ENCODE measurements at places on chromosomes 1 and 21.

GRCh38 chr1:160092366-160093068 lies 5.9 kb downstream of the IGSF8 start:
- no peak for DNase-seq

DNA sequence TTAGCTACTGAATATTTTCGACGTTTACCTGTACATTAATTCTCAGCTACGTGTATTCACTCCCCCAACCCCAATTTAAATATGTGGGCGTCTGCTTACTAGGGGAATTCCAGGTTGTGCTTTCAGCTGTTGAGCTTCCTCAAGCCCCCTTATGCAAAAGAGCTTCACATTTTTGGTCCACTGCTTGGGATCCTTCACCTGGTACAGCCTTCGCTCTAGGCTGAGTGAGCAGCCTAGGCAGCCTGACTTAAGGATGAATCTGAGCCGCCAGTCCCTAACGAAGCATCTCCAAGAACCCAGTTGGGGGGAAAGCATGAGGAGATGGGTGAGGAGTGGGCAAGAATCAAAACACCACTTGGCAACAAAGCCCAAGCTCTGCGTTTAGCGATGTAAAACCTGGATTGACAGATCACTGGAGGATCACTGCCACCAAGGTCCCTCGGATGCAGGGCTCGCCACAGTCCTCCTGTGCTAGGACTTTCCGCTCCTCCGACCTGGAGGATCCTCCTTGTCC lies 674 bp downstream of the BCL10 start:
- DNase-seq, result peak; percentile 73

- DNase-seq, result peak; percentile 58
These were observed 8.9 kb downstream of the CAMTA1 start for GRCh38 chr1:6794164-6794563.

GRCh38 chr1:48414264-48414663 lies 57.7 kb downstream of the SPATA6 start:
- no peak for DNase-seq

DNA sequence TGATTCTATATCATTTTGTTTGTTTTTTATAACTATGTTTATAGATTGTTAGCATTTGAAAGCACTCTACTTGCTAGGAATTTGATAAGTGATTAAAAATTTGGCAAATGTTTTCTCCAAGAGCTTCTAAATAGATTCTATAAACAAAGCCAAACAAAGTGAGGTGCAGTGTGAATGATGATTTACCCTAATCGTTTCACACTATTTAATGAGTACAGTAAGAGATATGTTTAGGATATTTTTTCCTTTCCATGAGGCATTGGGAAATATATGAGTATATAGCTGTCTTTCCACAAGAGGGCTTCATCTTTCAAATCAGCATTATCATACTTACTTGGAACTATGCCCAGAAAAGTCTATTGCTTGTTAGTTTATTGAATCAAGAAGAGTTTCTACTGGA lies 277.0 kb upstream of the BRINP3 start:
- DNase-seq, result peak; percentile 77

DNA sequence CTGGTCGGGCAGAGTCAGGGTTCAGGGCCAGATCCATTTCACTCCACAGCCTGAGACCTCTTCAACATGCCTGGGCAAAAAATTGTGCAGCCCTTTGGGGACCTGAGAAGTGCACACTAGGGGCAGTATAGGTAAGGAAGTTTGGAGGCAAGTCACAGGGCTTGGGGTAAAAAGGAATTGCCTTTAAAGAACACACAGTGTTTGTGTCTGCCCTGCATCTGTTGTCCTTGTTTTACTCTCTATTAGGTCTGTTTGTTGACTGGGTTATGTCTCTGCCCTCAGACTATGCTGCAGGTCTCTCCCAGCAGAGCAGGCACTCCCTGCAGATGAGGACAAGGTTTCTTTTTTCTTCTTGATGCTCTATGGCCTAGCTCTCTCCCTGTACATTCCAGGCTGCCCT lies 22.0 kb downstream of the LDLRAD2 start:
- DNase-seq, result no peak

- peak; percentile 84 for DNase-seq
These were observed 26.9 kb upstream of the LRRC3 start for GRCh38 chr21:44428281-44428960.

DNA sequence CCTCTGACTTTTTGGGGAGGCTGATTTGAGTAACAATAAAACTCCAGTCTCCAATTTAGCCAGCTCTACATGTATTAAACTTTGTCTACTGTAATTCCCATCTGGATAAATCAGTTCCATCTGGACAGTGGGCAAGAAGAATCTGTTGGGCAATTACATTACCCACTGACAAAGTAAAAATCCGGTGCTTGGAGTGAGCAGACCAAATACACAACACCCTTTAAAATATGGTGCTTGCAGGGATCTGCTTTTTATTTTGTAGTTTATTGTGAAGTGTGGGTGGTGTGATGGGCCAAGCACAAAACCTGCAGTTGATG lies 8.9 kb upstream of the CD55 start:
- DNase-seq, result no peak

- DNase-seq, result no peak
These were observed 104.4 kb downstream of the OMA1 start for GRCh38 chr1:58442114-58442513.

DNA sequence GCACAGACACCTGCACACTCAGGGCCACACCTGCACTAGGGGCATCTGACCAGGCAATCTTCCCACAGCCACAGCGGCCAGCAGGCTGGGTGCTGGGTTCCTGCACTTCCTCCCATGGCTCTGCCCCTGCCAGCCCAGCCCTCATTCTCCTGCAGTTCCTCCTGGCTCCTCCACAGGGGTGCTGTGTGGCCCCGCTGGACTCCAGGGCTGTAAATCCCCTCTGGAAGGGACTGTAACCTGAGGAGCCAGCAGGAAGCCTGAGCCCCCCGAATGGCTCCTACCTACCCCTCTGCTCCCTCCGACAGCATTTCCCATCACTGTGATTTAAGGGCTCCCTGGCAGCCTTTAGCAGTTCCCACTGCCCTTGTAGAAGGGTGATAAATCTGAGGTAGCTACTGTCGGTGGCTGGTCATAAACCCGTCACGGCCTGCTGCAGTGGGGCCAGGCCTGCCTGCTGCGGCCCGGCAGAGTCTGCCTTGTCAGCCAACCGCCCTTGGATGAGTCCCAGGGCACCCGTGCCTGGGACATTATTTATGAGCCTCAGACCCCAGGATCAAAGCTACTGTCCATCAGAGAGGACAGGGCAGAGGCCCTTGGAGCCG lies 8.8 kb downstream of the UBL4B start:
- DNase-seq, result no peak

DNA sequence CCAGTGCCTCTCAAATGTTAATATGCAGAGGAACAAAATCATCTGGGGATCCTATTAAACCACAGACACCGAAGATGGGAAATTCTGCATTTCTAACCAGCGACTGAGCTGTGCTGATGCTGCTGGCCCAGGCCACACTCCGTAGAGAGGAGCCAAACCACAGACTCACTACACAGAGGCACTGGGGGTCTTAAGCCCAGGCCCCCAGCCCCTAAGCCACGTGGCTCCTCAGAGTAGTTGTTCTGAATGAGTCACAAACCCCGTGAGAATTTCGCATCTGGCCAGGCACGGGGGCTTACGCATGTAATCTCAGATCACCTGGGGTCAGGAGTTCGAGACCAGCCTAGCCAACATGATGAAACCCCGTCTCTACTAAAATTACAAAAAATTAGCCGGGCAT lies 2.8 kb upstream of the CELA2A start:
- no peak for DNase-seq

GRCh38 chr1:108152782-108153222 lies 47.3 kb downstream of the SLC25A24 start:
- no peak for DNase-seq

- peak; percentile 44 for DNase-seq
These were observed 76.6 kb downstream of the RGL1 start for GRCh38 chr1:183881387-183882131.

DNA sequence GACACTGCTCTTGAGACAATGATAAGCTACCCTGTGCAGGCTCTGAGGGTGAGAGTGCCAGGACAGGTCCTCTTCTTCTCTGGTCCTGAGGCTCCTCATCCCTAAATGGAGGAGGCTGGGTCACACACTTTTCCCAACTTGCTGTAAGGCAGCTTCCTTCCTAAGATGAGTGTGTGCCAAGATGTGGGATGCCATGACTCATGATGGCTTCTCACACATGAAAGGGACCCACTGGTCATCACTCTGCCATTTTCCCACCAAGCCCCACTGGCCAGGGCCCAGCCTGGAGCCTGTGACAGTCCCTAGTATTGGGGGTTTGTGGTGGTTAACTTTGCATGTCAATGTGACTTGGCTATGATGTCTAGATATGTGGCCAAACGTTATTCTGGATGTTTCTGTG lies 54.4 kb downstream of the CNIH3 start:
- no peak for DNase-seq

Data from DMS53 (cell line).